ENCODE measurements at places on chromosomes 4 and X.

DNA sequence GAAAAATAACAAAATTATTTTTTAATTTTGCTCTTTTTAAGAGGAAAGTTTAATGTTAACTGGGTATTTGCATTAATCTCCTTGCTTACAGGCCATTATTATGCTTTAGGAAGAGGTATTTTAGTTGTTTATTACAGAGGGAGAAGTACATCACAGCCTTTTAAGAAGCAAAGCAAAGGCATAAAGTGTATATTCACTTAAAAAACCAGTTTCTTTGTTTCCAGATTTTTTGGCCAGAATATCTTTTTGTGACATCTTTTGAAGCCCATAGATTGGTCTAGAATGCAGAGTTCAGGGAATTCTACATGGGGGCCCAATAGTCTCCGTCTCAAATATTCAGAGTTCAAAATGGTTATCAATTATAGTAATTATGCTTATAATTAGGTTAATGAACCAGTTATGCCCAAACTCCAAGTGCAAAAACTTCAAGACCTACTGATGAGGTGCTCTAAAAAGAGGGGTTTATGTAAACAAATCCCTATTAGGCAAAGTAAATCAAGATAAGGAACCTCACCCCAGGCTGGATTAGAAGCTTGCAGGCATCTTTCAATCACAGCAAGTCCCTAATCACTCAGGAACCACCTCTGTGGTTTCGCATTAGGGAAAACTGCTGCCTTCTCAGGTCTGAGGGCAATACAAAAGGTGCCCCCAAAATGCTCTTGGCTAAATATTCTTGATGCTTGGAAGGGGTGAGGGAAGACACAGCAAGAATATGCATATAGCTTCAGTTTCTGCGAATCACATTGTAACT lies 1.4 kb downstream of the CXXC4 start:
- no peak for DNase-seq

GRCh38 chr4:83320548-83320947 lies 14.1 kb downstream of the HPSE start:
- DNase-seq, result peak; percentile 40

DNA sequence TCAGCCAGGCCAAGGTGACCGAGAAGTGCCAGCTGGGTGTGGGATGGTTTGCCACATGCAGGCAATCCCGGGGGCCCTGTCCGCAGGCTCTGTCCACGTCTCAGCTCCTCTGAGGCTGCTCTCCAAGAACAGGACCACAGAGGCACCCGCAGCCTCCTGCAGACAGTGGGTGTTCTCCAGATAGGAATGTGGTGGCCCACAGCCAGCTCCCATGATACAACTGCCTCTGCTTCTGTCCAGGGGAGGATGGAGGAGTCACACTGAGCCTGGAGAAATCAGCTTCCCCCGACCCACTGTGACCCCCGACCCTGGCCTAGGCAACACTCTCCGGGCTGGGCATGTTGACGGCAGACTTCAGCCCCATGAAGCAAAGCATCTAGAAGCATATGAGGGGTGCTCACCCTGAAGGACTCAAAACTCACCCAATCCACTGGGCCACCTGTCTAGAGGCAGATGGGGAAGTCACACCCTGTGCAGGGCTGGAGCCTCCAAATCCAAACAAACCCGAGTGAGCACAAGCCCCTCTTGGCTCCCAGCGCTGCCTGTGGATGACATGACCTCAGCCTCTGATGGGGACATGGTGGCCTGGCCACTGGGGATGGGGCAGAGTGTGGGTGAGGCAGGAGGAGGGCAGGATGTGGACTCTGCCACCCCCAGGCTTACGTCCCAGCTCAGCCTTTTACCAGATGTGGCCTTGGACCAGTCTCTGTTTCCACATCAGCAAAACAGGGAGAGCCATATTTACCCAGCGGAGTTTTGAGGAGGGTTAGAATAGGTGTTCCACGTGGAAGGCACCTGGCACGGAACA lies 102.3 kb downstream of the PSAPL1 start:
- no peak for DNase-seq

- DNase-seq, result no peak
Observed at GRCh38 chr4:24640366-24640765, 56.0 kb upstream of the DHX15 start.

Measured in amygdala (tissue), 56 donors.